HT-29 (cell line): ENCODE measurements at places on chromosomes 6 and 20.

GRCh38 chr6:27275025-27275956, 27.8 kb downstream of the PRSS16 start:
- no peak for DNase-seq

DNA sequence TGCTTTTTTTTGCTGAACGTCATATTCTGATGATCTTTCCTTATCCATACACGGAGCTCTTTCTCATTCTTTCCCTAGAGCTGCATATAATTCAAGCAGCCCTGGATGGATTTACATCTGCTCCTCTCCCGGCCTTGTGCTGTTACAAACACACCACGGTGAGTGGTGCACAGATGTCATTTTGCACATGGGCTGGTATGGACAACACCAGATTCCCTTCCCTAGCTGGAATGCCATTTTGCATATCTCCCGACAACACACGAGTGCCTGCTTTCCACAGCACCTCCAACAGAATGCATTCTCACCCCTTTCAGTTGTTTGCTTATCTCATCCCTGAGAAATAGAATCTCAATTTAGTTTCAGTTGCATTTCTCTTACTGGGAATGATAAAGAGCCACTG, 69.5 kb upstream of the AFDN start:
- DNase-seq = no peak

GRCh38 chr6:155980768-155981079, 525.1 kb upstream of the NOX3 start:
- DNase-seq = no peak

DNA sequence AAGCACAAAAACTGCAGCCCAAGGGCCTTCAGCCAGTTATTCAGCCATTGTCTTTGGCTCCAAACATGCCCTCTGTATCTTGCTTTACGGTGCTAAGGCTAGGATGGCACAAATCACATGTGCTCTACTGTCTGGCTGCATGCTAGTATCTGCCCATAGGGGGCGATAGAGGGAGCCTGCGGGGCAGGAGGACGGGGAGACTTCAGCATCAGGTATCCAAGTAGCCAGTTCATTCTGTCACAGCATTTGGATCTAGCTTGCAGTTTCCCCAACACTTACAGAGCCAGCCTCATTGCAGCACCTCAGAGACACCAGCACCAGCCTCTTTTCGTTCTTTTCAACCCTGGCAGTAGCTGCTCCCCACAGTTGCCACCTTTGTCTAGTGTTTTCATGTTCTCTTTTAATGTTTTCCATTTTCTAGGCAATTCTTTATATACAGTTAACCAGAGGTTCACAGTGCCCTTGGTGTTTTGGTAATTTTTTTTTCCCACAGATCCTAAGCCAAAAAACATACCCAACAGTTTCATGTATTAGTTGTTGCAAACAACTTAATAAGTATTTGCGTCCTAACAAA, 705.9 kb downstream of the PTPRT start:
- DNase-seq = peak; percentile 65

DNA sequence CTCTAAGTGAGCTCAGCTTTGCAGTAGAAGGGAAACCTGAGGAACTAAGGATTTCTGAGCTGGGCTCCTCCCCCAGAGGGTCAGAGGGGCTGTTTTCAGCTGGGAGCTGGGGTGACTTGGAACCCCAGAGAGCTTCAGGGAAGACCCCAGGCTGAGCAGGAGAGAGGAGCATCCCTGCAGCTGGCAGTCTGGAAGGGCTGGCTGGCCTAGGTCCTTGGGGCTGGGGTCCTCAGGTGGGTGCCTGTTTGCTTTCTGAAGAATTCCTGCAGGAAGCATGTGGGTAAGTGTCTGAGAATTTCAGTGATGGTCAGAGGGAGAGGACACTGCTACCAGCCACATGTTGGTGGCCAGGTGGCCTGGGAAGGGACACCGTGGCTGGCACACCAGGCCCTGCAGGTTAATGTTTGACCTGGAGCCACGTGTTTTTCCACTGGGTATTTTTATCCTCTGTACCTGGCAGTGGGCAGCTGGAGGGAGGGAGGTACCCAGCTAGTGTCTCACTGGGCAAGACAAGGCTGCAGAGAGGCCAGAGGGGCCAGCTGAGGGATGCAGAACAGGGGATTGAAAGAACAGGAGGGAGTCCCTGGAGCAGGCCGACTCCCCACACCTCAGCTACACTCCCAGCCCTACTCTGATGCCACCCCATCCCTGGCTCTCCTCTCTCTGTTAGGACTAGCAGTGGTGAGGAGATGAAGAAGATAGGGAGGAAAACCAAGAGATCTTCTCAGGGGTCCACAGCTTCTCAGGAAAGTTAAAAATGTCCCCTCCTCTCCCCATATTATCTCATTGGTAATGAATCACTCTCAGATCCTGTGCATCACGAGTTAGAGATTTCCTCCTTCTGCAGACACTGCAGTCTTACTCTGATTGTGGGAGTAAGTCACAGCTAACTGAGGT, 143.6 kb downstream of the VEGFA start:
- DNase-seq = no peak

- DNase-seq = no peak
These were observed 286.3 kb downstream of the KHDC1L start for GRCh38 chr6:72939004-72939403.

GRCh38 chr6:6712449-6713403, 124.2 kb downstream of the LY86 start:
- peak; percentile 60 for DNase-seq

DNA sequence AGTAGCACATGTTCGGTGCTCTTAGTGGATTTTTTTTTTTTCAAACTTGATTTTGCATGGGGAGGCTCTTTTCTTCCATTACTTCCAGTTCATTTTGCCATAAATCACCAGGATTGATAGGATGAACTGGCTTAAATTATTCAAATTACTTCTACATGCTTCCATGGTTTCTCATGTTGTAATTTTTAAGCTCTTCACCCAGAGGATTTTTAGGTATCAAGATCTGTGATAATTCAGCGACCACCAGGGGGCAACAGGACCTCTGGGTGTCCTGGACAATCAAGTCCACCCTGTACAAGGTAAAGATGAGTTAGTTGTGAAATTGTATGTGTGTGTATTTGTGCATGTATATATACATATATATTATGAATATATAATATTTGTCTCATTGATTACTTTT, 4.2 kb upstream of the EPHA7 start:
- peak; percentile 76 for DNase-seq

GRCh38 chr20:57682184-57683101, 27.4 kb downstream of the PMEPA1 start:
- DNase-seq = no peak

DNA sequence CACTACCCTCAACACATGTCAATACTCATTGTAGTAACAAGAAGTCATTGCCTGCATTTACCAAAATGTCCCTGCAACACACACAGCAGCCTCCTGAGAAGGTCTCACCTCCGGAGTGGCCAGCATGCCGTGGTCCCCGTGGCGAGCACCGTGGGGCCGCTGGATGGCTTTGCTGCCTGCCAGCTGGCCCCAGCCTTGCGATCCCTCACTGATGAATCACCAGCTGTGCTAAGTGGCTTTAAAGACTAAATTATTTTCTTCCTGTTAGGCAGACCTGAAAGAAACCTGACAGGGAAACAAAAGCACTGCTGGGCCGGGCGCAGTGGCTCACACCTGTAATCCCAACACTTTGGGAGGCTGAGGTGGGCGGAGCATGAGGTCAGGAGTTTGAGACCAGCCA, 306.7 kb downstream of the CDH4 start:
- no peak for DNase-seq

DNA sequence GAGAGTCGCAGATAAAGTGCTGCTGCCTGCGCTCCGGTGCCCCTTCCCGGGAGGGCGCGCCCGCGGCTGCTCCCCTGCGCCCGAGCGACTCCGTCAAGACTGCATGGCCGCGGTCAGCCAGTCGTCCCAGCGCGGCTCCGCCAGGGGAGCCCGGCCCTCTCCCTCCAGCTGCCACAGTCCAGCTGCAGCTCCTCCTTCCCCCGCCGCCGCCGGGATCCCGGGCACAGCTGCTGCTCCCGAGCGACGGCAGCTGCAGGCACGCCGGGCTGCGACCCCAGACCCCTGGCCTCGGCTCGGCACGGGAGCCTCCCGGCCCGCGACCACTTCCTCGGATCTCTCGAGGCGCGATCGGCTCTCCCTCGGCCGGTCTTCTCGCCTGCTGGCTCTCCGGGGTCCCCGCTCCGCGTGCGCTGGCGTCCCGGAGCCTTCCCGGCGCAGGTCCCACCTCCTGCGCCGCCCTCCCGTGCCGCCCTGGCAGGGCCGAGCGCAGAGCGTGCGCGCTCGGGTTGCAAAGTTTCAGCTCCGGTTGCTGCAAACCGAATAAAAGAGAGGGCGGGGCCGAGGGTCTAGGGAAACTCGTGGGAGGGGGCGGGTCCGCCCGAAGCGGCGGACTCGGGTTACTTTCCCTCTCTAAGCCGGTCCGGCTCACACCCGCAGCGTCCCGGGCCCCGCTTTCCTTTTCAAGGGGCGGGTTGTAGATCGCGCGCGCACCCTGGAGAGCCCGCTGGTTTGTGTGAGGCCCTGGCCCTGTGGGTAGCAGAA, at the start of gene CNKSR3:
TSS of gene CNKSR3 (minus strand) at position 542 of the 762 bp plus-strand sequence. CDS start 571 bp downstream, outside the sequence.
- DNase-seq = peak; percentile 58

- DNase-seq = peak; percentile 77
These were observed 4.1 kb upstream of the BNIP5 start for GRCh38 chr6:36340618-36341454.

GRCh38 chr20:10653599-10654249, 20.1 kb downstream of the JAG1 start:
- DNase-seq = no peak

DNA sequence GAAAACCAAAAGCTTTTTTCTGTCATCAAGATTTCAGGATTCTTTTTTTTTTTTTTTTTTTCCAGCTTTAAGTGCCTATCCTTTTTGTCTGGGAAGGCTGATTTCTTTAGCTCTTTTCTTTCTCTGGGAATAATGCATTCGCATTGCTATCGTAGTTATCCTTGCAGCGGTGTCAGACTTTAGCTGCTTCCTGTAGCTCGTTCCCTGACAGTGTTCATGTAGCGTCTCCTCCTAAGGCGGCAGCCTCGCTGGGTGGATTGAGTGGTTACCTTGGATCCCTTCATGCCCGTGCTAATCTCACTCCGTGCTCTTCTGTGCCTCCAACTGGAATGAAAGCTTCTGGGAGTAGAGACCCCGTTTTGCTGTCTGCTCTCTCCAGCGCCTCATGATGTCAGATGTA, 43.1 kb downstream of the UST start:
- DNase-seq = no peak

DNA sequence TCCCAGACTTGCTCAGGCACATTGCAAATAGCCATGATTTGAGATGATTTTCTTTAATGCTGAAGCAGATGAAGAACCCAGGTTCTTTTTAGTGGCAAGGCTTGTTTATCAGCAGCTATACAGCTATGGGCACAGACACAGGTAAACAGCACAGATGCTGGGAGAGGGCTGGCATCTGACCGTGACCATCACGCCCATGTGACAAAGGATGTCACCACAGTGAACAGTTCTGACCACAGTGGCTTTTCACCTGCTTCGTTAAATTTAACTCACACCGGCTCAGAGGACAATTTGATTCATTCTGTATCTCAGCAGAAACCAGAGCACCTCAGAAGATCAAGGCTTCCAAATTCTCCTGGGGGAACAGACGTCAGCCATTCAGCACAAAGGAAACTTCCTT, 142.6 kb downstream of the CDH26 start:
- no peak for DNase-seq

- DNase-seq = no peak
These were observed 7.0 kb downstream of the TMEM200A start for GRCh38 chr6:130372786-130373185.

GRCh38 chr20:60921022-60921622, 330.9 kb upstream of the CDH4 start:
- DNase-seq = peak; percentile 52

DNA sequence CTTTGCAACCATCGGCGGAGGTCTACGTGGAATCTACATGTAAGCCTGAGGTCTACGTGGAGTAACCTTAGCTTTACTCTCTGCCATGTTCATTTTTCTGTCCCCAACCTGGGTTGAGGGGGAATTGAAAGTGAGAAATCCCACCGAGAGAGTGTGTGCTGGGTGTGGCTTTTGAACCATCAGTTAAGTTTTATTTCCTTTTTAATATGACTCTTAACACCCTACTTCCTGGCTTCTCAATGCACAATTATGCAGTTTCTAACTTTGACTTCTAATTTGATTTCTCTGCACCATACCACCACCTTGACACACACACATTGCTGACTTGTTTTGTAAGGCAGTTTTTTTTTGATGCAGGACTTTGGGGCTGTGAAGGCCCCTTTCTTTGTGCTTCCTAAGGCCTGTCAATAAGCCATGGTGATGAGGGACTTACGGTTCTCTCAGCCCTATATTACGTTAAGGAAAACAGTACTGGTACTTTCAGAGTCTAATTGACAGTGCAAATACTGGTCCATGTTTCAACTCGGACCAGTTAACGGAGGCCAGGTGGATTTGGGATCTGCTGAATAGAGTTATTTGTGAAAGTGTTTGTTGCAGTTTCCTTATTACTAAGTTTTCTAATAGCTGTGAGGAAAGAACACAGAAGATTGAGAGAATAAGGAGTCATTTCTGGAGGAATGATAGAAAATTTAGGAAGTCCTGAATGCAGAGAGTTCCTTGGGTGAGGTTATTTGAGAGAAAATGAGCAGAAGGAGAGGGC, 206.5 kb downstream of the JARID2 start:
- DNase-seq = no peak

DNA sequence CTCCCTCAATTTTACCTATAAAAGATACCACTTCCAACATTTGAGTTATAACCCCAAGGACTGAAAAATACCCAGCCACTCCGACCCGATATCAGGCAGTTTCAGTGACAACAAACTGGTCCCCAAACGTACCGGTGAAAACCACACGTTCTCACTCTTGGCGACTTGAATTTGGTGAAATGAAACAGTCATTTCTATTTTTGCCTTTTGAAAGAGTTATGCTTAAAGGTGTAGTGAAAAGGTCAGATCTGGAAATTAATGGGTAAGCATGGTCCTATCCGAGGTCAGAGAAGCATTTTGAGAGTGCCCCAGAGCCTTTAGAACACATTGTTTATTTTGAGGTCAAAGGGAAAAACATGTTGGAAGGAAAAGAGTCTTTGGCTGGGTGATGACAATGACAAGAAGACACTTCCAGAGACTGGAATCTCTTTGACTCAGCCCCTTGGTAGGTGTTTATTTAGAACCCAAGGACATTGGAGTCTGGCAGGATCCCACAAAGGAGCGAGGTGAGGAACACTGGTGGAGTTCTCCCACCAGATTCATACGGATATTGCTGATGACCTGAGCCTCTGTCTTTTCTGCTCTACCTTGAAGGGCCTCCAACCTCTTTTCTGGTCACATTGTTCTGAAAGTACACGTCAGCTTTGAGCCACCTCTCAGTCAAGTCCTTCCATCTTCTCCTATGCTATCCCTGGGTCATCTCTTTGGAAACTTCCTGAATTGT, 235.0 kb downstream of the GMPR start:
- no peak for DNase-seq

- DNase-seq = no peak
These were observed 60.7 kb downstream of the EYA4 start for GRCh38 chr6:133301835-133302234.

GRCh38 chr6:38346291-38347079, 293.2 kb downstream of the BTBD9 start:
- DNase-seq = no peak
